ENCODE measurements at places on chromosomes 5 and 9. TPM values are rescaled to one million over a fixed set of nuclear protein-coding genes. Genes with fewer than 3 reads are reported as not detected.

Gene LHX2
- total RNA-seq = not detected

Gene C9orf153
- total RNA-seq = 0.54 TPM

Gene PAPPA
- not detected for total RNA-seq

Gene PDE6A
- not detected for total RNA-seq

Data from T-helper 1 cell treated with Interleukin-12 subunit alpha and Interleukin-12 subunit beta and Interleukin-4 antibody, amounts not matched to agents 30 ng/mL and 1 ng/mL, for 36 hours (primary cell).